Myocyte (in vitro differentiated cells): ENCODE measurements at places on chromosomes 11 and 22.

- no peak for DNase-seq
Measured at GRCh38 chr11:102306817-102307726, 10.2 kb upstream of the BIRC3 start.

DNA sequence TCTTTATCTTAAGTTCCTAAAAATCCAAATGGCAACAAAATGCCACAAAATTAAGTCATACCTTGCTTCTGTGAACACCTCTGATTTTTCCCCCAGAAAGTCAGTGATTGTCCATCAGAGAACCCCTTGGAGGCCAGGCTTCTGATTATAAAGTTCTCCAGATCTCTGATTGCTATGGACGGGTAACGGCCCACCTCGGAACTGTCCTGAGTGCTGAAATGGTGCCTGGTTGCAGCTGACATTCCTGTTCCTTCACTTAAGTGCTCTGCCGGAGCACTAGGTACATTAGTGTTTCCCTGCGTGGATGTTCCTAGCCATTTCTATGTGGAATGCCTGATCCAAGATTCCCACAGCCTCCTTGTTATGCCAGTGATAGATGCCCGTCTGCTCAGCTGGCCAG lies 85.0 kb downstream of the CHST1 start:
- DNase-seq: peak; percentile 60

DNA sequence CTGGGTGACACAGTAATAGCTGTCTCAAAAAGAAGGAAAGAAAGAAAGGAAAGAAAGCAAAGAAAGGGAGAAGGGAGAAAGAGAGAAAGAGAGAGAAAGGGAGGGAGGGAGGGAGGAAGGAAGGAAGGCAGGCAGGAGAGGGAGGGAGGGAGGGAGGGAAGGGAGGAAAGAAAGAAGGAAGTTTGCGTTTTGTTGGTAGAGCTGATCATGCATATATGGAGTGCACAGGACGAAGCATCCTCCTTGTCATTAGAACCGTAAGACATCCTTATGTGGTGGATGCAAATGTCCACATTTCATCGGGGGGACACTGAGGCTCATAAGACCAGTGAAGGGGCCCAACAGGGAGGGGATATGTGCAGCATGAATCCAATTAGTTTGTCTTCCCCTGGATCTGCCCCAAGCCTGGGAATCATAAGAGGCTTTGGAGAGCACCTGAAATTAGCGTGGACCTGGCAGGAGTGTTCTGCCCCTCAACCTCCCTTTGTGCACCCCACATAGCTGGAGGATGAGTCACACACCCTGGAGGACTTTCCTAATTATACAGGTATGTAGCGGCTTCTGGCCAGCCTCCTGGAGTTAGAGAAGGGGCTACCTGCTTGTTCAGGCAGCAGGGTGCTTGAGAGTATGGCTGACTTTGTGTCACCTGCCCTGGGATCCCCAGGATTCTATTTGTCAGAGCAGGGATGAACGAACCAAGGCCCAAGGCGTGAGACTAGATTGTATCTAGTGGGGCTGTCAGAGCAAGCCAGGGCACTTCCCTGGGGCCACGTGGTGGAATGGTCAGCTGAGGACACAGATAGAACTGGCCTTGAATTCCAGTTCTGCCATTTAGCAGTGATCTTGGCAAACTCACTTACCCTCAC lies 119.7 kb upstream of the CD82 start:
- DNase-seq: no peak

DNA sequence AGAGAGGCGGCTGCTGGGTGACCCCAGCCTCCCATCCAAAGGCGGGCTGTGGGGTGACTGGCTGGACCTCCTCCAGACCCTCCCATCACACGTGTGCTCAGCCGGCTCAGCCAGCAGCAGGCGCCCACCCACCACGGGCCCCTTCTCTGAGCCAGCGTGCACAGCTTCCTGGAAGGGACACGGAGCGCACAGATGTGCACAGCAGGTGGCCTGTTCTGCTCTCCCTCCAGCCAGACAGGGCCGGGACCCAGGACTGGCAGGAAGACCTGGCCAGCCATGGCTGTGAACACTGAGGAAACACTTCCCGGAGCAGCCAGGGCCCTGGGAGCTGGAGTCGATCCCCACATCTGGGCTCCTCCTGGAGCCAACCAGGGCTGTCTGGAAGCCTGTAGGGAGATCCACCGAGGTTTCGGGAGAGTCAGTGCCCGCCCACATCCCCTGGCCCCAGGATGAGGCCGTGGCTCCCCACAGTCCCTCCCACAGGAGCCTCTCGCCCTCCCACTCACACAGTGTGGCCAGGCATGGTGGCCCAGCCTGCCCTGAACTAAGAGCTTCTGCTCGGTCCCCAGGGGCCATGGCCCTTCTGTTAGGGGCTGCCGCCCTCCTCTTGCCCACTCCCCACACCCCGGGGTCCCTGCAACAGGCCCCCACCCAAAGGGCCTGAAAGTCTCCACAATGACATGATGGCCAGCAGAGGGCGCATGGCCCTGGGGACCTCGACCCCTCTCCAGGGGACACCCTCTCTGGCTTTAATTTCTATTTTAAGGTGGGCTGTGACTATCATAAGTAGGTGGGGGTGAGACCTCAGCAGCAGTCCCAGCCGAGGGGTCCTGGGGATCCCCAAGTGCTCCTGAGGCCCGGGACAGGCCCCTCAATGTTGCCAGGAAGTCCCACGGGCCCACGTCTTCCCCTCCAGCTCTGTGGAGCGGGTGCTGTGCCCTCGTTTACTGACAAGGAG lies 90.6 kb upstream of the FGF3 start:
- DNase-seq: no peak

DNA sequence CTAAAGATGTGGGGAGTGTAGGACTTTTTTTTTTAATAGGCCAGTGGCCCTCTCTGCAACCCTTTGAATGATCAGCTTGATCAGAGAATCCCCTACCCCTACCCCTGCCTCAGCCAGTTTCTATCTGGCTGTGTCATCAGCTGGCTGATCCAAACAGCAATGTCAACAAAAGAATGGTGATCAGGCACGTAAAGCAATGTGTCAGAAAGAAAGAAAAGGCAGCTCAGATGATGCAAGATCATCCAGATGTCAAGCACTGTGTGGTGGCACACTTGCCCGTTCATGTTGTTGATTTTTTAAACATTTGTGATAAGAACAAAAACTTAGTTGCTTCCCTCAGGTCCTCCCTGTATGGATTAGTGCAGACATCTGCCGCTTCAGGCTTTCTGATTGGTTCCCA lies 26.3 kb upstream of the EHF start:
- DNase-seq: no peak

- no peak for DNase-seq
Measured at GRCh38 chr11:63919267-63920125, 2.5 kb upstream of the RCOR2 start.

DNA sequence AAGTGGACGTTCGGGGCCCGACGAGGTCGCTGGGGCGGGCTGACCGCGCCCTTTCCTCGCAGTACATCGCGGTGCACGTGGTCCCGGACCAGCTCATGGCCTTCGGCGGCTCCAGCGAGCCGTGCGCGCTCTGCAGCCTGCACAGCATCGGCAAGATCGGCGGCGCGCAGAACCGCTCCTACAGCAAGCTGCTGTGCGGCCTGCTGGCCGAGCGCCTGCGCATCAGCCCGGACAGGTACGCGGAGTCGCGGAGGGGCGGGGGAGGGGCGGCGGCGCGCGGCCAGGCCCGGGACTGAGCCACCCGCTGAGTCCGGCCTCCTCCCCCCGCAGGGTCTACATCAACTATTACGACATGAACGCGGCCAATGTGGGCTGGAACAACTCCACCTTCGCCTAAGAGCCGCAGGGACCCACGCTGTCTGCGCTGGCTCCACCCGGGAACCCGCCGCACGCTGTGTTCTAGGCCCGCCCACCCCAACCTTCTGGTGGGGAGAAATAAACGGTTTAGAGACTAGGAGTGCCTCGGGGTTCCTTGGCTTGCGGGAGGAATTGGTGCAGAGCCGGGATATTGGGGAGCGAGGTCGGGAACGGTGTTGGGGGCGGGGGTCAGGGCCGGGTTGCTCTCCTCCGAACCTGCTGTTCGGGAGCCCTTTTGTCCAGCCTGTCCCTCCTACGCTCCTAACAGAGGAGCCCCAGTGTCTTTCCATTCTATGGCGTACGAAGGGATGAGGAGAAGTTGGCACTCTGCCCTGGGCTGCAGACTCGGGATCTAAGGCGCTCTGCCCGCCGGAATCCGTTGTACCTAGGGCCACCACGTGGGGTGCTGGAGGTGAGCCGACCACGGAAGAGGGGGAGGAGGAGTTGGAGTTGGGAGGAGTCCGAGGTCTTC lies 771 bp downstream of the MIF start:
- peak; percentile 73 for DNase-seq

- no peak for DNase-seq
Measured at GRCh38 chr11:126329644-126330211, 25.8 kb upstream of the ST3GAL4 start.

DNA sequence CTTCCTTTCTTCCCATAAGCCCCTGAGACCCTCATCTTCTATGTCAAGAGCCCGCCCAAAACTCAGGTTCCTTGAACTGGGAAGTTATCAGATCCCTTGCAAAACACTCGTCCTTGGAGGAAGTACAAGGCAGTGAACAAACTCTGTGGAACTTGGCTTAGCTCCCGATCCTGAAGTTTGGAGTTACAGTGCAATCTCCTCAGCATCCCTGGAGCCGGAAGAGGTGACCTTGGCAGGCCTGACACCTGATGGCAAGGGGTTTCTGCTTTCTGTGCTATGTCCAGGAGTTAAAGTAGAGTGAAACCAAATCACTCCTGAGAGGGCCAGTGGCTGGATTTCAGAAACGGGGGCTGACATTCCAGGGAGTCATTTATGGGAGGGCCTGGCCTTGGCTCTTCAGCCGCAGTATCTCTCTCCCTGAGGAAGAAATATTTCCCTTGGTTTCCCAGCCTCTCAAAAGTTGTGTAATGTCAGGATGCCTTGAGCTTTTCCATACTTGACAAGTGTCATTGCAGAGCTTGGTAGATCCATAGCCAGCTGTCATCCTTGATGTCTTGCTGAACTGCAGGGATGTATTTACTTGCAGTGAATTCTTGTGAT lies 1.9 kb upstream of the GRAMD1B start:
- DNase-seq: no peak

DNA sequence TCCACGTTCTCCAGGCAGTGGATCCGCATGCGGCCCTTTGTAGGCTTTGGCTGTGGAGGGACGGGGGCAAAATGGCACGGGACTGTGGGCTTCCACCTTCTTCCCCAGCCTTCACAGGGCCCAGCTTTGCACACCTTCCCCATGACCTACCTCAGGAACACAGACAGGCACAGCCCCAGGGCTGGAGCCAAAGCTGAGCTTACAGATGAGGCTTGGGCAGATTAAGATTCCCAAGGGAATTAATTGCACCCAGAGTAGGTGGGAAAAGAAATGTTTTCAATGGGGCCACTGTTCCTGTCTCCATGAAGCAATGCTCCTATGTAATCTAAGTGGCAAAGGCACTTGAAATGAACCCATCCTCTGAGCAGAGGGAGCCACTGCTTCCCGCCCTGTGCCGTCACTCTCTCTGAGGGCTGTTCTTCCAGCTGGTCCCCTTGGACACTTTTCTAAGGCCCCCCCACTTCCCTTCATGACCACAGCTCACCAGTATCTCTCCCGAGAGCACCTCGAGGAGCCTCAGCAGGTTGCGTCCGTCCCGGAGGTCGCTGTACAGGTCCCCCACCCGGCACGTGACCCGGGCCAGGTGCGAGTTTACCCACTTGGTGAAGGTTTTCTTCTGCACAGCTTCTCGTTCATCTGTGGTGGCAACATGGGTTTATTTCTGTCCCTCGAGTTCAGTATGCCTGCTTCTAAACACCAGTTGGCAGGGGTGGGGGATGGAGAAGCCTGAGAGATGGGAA lies 13.5 kb downstream of the SPTBN2 start:
- DNase-seq: no peak

GRCh38 chr11:119863851-119864601 lies 135.0 kb upstream of the NECTIN1 start:
- DNase-seq: no peak

DNA sequence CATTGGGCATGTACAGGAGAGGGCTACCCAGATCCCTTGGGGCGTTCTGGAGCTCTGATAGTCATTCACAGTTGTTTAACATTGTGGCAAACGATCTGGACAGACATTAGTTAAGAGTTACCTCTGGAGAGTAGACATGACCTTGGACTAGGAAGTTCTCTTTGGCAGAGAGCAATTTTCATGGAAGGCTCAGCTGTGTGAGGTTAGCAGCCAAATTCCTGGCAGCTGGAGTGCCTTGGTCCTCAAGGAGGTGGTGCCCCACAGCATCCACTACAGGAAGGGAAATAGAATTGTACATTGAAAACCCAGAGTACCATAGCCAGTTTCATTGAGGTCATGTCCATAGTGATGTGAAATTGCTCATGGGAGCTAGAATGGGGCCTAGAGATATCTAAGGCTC lies 82.8 kb downstream of the BLID start:
- DNase-seq: peak; percentile 65

- DNase-seq: no peak
Measured at GRCh38 chr22:39363751-39364515, 14.1 kb downstream of the SYNGR1 start.

DNA sequence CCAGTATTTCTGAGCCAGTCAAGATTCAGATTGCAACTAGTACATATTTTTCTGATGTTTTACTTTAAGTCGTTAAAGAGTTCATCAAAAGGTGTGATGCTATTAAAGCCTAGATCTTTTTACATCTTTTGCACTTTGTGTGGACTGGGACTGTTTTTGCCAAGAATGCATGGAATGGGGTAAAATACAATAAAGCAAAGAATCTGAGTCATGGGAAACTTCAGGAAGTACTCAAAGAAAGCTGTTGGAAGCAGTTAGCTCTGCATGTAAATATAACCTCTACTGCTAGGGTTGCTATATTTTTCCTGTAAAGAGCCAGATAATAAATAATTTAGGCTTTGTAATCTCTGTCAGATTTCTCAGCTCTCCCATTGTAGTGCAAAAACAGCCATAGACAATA lies 20.9 kb downstream of the ATXN10 start:
- no peak for DNase-seq

- no peak for DNase-seq
Measured at GRCh38 chr22:36455571-36456463, 25.6 kb downstream of the TXN2 start.

- DNase-seq: no peak
Measured at GRCh38 chr11:97574976-97575665, 1185.3 kb downstream of the JRKL start.

GRCh38 chr11:74268456-74268855 lies 43.0 kb downstream of the P4HA3 start:
- DNase-seq: no peak

DNA sequence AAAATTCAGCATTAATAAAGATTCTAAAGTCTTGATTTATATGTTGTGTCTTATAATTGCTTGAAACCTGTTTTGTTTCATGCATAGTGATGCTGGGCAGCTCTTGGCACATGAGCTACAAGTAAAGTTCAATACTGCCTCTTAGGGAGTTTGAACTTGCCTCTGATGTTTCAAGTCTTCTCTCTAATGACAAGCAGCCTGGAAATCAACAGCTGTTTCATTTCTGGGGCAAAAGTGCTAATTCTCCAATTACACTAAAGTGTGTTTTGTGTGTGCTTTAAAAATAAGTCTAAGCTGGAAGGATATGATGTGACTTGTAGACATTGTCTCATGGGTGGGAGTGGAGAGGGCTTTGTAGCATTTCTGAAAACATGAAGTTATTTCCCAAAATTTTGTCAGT lies 23.7 kb upstream of the SESN3 start:
- DNase-seq: peak; percentile 5

GRCh38 chr22:33054001-33054675 lies 4.0 kb downstream of the SYN3 start:
- DNase-seq: no peak

- DNase-seq: peak; percentile 39
Measured at GRCh38 chr11:110858547-110858921, 146.3 kb upstream of the ARHGAP20 start.
